ENCODE measurements at places on chromosomes 11 and 22.

- DNase-seq = peak; percentile 30
Measured at GRCh38 chr22:37193629-37194191, 5.7 kb upstream of the C1QTNF6 start.

DNA sequence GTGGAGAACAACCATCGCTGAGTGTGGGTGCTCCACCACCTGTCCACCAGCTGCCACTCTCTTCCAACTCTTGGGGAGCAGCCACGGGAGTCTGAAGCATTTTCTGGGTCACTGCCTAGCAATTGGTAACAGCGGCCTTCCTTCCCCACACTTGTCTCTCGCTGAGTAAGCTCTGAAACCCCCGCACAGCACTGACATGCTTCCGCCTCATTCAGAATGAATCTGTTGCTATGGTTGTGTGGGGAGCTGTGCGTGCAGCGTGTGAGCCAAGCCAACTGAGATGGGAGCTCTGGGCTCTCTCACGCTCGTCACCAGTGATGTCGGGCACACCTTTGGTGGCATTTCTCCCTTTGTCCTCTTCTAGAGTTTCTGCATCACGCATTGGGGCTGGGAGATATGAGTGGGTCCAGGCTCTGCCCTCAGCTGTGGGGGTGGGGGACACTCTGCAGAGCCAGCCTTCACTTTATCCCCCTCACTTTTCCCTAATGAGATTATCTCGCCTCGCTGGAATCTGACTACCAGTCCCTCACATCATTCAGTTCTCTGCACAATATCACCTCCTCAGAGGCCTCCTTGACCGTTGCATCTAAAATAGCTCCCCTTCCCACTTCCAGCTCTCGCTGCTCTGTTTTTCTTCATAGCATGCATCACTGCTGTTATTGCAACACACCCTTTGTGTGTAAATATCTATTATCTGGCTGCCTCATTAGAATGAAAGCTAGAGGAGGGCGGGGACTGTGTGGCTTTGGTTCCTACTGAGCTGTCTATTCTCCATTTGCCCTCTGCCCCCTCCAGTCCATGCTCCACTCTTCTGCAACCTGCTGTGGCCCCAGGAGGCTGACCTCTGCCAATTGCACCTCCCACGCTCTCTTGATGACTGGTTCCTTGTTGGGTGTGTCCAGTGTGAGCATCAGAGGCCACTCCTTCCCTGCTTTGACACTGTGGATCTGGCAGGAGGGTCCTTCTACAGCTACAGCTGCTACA is 569.9 kb upstream of the CADM1 start:
- no peak for DNase-seq

DNA sequence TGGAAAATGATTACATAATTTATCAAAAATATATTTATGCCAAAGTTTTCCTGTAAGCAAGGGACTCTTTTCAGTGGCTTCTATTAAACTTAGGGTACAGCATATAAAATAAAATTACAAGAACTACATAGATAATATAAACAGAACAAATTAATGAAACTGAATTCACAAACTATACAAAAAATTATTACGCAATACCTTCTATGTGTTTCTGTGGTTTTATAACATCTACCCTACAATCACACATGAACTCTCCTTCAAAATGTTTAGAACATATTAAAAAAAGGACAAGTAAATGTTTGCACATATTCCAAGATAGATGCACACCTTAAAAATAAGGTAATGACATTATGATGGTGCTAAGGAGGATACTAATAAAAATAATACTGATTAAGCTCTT is 235.9 kb downstream of the CNTN5 start:
- DNase-seq = no peak

DNA sequence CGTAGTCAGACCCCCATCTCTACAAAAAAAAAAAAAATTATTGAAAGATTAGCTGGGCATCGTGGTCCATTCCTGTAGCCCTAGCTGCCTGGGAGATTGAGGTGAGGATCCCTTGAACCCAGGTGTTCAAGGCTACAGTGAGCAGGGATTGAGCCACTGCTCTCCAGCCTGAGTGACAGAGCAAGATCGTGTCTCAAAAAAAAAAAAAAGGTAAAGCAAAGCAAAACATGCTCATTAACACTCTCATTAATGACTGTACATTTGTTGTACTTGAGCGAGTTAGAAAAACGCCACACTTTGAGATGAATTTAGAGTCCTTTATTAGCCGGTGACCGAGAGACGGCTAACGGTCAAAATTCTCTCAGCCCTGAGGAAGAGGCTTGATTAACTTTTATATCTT is 6.2 kb upstream of the SERHL2 start:
- no peak for DNase-seq

DNA sequence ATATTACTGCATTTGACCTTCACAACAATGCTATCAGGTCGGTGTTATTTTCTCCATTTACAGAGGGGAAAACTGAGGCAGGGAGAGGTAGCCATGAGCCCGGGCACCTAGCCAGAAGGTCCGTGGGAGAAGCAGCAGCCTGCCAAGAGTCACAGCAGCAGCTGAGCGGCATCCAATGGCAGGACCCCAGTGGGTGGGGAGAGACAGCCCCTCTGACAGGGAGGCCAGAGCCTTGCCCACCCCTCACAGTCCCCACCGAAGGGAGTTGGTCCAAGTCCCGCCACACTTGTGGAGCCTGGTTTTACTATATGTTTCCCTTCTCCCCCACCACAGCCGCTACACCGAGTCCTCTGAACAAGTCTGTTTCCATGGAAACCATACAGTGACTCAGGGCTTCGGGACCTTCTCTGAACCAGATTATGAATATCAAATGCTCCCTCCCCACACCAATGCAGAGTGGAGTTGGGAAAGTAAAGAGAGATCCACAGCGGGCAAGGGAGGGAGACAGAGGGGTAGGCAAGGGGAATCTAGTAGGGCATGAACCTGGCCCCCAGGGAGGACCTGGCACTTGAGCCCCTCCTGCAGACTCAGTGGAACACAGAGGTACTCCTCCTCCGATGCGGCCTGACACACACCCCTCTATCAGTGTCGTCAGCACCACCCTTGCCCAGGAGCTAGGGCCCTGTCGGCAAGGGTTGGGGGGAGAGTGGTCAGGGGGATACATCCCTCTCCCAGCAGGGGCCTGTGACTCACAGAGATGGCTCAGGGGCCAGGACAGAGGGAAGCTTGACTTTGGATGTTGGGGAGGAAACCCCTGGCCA is 2.5 kb downstream of the CHST1 start:
- no peak for DNase-seq

DNA sequence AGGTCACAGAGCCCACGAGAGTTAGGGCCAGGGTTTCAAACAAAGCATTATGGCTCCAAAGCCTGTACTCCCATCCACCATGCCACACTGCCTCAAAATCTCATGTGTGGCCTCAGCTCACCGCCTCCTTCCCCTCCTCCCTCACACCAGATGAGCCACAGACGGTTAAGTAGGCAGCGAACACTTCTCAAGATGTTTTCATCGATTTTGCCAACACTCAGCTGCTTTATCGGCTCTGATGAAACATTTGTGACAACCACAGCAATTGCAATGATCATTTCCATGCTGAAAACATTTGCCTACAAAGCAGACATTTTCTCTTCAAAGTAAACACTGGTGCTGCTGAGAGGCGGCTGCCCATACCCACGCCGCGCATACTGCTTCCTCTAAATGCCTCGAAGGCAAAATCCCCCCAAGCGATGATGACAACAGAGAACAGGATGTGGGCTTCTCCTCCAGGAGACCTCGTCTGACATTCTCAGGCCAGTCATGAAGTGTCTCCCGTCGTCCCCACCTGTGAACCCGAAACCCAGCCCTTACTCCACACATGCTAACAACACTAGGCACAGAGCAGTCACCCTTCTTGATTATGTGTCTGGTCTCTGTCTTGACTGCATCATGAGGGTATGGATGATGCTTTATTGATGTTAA is 599.2 kb downstream of the SOX6 start:
- DNase-seq = no peak

DNA sequence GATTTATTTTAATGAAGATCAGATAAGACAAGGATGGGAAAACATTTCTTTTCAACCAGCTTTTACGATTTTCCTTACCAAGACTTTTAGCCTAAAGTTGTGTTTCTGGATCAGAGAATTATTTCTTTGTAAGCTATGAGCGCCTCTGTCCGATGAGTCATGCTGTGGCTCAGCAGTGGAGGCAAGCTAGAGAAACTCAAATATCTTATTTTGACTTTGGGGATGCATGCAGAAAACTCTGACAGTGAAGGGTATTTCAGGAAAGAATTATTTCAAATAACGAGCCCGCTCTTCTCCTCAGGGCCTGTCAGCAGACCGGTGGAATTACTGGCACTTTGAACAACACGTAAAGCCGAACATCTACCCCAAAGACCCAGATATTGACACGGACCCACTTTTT is 77.9 kb upstream of the OR5AK2 start:
- no peak for DNase-seq

- no peak for DNase-seq
Measured at GRCh38 chr11:17443423-17443822, 33.2 kb downstream of the ABCC8 start.

DNA sequence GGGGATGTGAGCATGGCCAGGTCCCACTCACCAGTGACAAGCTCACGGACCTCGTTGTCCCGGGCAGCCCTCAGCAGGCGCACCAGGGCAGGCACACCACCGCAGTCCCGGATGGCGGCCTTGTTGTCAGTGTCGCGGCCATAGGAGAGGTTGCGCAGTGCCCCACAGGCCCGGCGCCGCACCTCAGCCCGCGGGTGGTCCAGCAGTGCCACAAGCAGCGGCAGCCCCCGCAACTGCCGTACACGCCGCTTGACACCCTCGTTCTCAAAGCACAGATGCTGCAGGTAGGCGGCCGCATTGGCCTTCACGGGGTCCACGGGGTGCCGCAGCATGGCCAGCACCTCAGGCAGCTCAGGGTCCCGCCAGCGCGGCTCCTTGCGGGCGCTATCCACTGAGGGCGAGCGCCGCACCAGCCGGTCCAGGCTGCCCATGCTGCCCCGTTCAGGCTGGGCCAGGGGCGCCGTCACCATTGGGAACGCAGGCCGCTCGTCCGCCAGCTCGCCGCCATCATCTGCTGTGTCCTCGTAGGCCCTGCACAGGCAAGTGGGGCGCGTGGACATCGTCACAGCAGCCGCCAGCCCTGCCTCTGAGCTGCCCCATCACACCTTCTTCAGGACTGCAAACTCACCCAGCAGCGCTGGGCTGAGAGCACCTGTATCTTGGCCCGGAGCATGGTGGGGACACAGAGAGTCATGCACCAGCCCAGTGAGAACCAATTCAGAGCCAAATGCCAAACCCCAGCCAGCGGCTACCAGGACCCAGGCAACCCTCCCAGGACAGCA is 36.7 kb downstream of the ARVCF start:
- no peak for DNase-seq

GRCh38 chr22:30455075-30455840 is 16.6 kb downstream of the SEC14L3 start:
- no peak for DNase-seq

DNA sequence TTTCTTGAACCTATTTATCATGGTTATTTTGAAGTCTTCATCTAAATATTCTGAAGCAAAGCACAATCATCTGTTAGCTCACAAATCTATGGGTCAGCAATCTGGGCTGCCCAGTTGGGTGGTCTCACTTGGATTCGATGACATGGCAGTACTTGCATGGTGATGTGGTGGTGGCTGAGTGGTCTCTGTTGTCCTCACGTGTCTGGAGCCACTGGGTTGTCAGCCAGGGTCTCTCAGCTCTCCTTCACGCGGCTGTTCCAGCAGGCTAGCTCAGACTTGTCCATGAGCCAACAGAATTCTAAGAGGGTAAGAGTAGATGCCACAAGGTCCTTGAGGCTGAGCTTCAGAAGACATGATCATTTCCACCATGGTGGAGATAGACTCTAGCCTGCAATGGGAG is 66.4 kb upstream of the KCNQ1OT1 start:
- no peak for DNase-seq

- no peak for DNase-seq
Measured at GRCh38 chr11:19110295-19110694, 6.7 kb upstream of the ZDHHC13 start.

DNA sequence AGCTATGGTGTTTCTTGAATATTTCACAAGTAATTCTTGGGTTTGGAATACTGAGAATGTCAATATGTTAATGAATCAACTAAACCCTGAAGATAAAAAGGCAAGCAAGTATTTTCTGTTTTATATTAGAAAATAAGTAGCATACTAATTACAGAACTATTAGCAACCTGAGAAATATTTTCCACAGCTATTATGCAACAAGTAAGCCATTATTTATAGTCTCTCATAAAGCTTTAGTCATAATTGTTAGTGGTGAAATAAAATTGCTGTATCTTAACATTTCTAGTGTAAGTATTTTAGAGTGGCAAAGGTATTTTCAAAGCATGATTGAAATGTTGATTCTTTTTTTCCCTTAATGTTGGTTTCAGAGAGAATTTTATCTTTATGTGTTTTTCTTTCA is 53.3 kb downstream of the FAR1 start:
- no peak for DNase-seq

- DNase-seq = no peak
Measured at GRCh38 chr11:105673089-105673488, 63.2 kb downstream of the GRIA4 start.

- DNase-seq = no peak
Measured at GRCh38 chr11:34305193-34305592, 52.6 kb downstream of the ABTB2 start.

GRCh38 chr11:104771763-104772162 is 126.5 kb downstream of the CASP12 start:
- no peak for DNase-seq

GRCh38 chr22:42300259-42301076 is 30.0 kb upstream of the TCF20 start:
- peak; percentile 39 for DNase-seq

DNA sequence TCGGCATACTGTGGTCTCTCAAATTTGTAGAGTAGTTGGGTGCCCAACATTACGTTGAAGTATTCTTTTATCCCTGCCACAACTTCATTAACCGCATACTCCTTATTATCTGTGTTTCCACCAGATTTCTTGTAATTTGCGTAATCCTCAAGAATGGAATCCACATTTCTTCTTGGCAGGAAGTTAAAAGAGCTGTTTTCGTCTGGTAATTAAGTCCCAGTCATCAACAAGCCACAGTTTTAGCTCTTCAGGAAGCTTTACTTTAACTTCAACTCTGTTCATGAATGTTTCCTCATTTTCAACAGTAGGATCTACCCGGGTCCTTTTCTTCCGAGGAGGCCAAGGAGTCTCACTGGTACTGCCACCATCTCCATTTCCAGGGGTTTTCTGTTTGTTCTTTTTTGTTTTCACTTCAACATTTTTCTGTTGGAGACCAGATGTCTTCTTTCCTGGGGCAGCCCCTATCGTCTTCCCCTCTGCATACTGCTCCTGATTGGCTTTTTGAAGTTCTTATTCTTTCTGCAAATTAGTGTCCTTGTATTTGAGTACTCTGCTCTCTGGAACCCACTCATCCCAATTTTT is 30.3 kb downstream of the PDE3B start:
- no peak for DNase-seq
